Activated CD4-positive, alpha-beta memory T cell treated with anti-CD3 and anti-CD28 coated beads, Interleukin-2, amount 10 ng/mL, durations not matched to agents 7 days and 5 days (primary cell): ENCODE measurements at places on chromosomes 1 and 21. TPM values are rescaled to one million over a fixed set of nuclear protein-coding genes. Genes with fewer than 3 reads are reported as not detected.
A peak's percentile ranks its signal among the peaks of the same experiment; 100 is the strongest.

DNA sequence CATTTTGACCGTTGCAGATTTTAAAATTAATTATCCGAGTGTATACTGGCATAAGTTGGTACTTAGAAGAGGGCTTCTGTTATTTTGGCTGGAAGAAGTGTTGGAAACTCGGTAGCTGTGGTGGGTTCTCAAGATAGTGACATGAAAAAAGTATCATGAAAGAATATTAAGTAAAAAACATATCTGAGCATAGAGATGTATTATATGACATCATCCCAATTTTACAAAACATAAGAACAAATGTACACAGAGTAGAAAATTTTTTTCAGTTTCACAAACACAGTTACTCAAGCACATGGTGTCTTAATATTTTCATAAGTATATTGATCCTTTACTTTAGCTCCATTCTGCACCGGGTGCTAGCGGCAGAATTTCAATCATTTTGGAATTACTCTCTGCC is 684 bp downstream of the IFI16 start:
- peaks cover 46% of the 10 kb centered on the region for H3K4me1 ChIP-seq
- no peaks in the 10 kb centered on the region for H3K27me3 ChIP-seq
- DNase-seq = no peak
- H3K27ac ChIP-seq = peak overlapping the region; percentile 100
- H3K36me3 ChIP-seq = peaks cover 68% of the 10 kb centered on the region

The GLIS1 gene
- not detected for total RNA-seq

DNA sequence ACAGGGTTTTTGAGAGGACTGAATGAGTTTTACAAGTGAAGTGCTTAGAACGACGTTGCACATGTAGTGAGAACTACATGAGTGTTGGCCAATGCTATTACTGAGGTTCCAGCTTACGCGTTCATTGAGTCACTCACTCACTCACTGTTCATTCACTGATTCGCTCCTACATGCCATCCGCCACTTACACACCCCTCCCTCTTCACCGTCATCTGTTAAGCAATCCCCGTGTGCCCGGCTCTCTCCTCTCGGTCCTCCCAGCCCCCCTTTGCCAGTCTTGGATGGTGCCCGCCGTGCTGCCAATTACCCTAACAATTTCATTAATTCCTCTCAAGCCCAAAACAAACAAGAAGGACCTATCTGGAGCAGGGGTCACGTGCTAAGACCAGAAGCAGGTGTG is 27.3 kb upstream of the EPHA2 start:
- no peaks in the 10 kb centered on the region for H3K27me3 ChIP-seq
- no peak overlapping the region for H3K4me3 ChIP-seq
- H3K27ac ChIP-seq = no peak overlapping the region
- H3K36me3 ChIP-seq = no peaks in the 10 kb centered on the region

DNA sequence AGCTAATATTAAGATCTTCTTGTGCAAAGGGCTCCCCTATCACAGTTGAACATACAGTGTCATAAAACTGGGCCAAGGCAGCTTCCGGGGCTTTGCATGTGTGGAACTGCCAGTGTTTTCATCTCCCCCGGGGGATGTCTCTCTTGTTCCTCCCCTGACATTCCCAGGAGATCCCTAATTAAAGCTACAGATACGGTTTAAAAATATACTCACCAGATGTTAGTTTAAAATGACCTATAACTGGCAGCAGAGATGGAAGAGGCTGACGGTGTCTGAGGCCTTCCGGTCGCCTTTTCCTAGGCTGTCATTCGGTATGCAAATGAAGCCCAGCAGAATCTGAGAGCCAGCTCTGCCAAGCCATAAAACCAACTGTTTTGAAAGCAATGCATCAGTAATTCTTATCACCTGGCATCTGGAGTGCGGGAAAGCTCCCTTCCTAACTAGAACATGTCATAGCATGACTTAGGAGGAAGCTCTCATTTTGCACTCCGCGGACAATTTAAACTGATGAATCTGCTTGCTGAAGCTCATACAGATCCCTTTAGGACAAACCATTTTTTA is 436.5 kb upstream of the VAMP3 start:
- H3K36me3 ChIP-seq = no peaks in the 10 kb centered on the region
- no peaks in the 10 kb centered on the region for H3K27me3 ChIP-seq
- H3K4me3 ChIP-seq = no peak overlapping the region
- no peak for DNase-seq

DNA sequence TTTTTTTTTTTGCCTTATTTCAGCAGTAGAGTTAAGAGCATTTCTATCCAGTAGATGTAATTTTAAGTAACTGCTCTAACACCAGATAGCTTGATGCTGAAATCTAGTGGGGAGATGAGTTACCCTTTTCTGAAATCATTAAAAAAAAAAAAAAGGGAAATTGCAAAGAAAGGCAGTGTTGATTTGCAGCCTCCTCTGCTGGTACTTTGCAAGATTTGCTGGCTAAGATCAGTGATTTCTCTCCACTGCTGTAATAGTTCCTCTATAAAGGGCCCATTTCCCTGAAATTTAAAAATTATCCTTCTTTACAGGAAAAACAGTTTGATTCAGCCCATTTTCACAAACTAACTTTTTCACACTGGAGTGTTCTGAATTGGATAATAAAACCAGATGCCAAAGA is 120.6 kb downstream of the PTBP2 start:
- H3K4me3 ChIP-seq = no peak overlapping the region
- no peak overlapping the region for H3K27ac ChIP-seq
- H3K4me1 ChIP-seq = no peaks in the 10 kb centered on the region
- no peaks in the 10 kb centered on the region for H3K36me3 ChIP-seq

The GCSAML gene
- not detected for total RNA-seq

DNA sequence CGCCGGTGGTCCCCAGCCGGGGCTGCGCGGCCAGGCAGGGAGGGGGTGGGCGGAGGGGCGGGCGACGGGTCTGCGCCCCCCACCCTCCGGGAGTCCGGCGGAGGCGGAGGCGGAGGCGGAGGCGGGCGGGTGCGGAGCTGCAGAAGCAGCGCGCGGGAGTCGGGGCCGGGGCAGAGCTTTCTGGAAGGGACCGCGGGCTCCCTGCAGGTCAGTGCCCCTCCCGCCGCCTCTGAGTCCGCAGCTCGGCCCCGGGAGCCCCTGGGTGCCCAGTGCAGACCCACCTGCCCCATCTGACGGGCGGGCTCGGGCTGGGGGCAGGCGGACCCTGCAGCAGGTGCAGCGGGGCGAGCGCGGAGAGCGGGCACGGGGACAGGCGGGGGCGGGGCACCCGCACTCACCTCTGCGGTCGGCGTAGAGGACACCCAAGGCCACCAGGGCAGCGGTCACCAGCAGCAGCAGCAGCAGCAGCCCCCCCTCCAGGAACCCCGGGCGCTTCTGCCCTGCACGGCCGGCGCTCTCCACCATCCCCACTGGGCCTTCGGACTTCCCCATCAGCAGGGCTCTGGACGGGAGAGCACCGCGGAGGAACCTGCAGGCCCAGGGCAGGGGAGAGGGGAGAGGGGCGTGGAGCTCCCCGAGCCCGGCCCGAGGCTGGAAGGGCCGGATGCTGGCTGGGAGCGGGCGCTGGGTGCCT is 3.7 kb downstream of the MMEL1 start:
- DNase-seq = no peak
- peaks cover 8% of the 10 kb centered on the region for H3K36me3 ChIP-seq
- H3K4me3 ChIP-seq = no peak overlapping the region
- peaks cover 40% of the 10 kb centered on the region for H3K27me3 ChIP-seq

The SLAMF8 gene
- total RNA-seq = 0.15 TPM

- peaks cover 81% of the 10 kb centered on the region for H3K36me3 ChIP-seq
- no peaks in the 10 kb centered on the region for H3K27me3 ChIP-seq
- no peak overlapping the region for H3K27ac ChIP-seq
Measured at GRCh38 chr1:12180315-12180714, 13.5 kb downstream of the TNFRSF1B start.

DNA sequence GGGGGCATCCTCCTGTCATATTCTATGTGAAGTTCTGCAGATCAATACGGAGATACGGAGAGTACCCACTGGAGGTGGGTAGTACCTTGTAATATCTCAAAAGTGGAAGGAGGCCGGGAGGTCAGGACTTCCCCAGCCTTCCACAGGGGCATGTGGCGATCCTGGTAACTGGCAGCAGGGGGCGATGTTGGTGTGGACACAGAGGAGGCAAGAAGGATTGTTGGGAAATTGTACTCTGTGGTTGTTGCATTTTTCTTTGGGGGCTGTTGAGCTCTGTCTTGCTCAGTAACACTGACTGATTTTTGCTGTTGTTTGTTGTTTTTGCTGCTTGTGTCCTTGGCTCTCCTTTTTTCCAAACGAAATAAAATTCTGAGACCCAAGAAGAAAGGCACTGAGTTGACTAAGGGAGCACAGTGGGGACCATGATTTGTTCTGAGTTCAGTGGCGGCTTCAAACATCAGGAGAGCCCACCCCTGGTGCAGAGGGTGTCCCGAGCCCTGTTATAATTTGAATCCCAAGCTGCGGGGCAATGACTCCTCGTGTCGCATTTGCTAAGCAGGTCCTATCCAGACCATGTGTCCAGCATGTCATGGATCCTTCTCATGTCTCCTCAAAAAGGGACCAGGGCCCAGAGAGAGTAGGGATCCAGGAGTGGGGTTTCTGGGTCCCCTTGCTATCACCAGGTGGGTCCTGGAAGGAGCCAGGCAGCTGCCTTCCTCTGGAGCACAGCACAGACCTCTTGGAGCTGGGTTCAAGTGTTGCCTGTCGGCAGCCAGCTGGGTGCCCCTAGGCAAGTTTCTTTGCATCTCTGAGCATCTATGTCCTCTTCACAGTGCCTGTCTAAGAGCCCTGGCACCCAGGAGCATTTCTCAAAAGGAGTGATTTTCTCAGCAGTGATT is 22.8 kb downstream of the LHX4 start:
- H3K27ac ChIP-seq = no peak overlapping the region
- no peaks in the 10 kb centered on the region for H3K36me3 ChIP-seq
- H3K4me3 ChIP-seq = no peak overlapping the region
- H3K4me1 ChIP-seq = peaks cover 5% of the 10 kb centered on the region

GRCh38 chr21:36005018-36005417 is 55.3 kb downstream of the SETD4 start:
- H3K4me1 ChIP-seq = no peaks in the 10 kb centered on the region
- H3K27ac ChIP-seq = no peak overlapping the region
- H3K27me3 ChIP-seq = peaks cover 9% of the 10 kb centered on the region
- no peak for DNase-seq
- no peaks in the 10 kb centered on the region for H3K36me3 ChIP-seq
